Right lung (tissue), 10 donors: ENCODE measurements at places on chromosomes 12 and 14. TPM values are rescaled to one million over a fixed set of nuclear protein-coding genes. Genes with fewer than 3 reads are reported as not detected.

Gene SOAT2
- polyA plus RNA-seq, result 0.37 TPM

Gene LRFN5
- polyA plus RNA-seq, result 5.8 TPM

Gene PLA2G1B
- polyA plus RNA-seq, result 0.89 TPM

Gene ADAM21
- 0.74 TPM for polyA plus RNA-seq

Gene SYNE3
- polyA plus RNA-seq, result 4.2 TPM

Gene KLRK1
- polyA plus RNA-seq, result 2.5 TPM

Gene TAS2R31
- 1.0 TPM for polyA plus RNA-seq

Gene CLEC4E
- polyA plus RNA-seq, result 0.76 TPM

Gene PROX2
- polyA plus RNA-seq, result 2.6 TPM

Gene MYO1A
- 0.22 TPM for polyA plus RNA-seq

Gene TCL1B
- not detected for polyA plus RNA-seq

Gene TROAP
- 31.3 TPM for polyA plus RNA-seq

Gene SLCO1B1
- not detected for polyA plus RNA-seq

Gene GARIN6
- not detected for polyA plus RNA-seq

Gene TAS2R7
- not detected for polyA plus RNA-seq

Gene AGAP2
- 0.27 TPM for polyA plus RNA-seq

Gene RNASE3
- 0.78 TPM for polyA plus RNA-seq

Gene RASSF3
- polyA plus RNA-seq, result 31.2 TPM

Gene PRB2
- polyA plus RNA-seq, result not detected

Gene CLEC12A
- 0.55 TPM for polyA plus RNA-seq
